MV-4-11 (cell line): ENCODE measurements at places on chromosomes 2 and 18.

- no peak for DNase-seq
Measured at GRCh38 chr2:15149063-15149462, 412.1 kb downstream of the NBAS start.

DNA sequence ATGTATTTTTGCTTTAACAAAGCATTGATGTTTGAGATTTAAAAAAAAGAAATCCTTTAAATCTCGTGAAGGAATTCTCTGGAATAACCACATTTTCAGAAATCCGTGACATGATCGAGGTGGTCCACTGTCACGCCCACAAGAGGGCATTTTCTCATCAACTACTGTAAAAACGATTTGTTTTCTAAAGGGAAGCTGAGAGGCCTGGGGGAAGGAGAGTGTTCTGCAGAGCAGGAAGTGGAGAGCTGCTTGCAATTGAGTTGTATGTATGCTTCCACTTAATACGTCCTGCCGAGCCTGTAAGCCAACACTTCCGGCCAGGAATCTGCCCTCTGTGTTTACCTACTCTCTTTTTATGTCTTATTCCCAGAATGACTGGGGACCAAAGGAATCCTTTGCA is 19.4 kb downstream of the KLHL29 start:
- DNase-seq = peak; percentile 77

GRCh38 chr2:37350034-37350433 is 5.6 kb downstream of the QPCT start:
- DNase-seq = peak; percentile 14

- no peak for DNase-seq
Measured at GRCh38 chr18:53553030-53553429, 671.4 kb downstream of the MBD2 start.

DNA sequence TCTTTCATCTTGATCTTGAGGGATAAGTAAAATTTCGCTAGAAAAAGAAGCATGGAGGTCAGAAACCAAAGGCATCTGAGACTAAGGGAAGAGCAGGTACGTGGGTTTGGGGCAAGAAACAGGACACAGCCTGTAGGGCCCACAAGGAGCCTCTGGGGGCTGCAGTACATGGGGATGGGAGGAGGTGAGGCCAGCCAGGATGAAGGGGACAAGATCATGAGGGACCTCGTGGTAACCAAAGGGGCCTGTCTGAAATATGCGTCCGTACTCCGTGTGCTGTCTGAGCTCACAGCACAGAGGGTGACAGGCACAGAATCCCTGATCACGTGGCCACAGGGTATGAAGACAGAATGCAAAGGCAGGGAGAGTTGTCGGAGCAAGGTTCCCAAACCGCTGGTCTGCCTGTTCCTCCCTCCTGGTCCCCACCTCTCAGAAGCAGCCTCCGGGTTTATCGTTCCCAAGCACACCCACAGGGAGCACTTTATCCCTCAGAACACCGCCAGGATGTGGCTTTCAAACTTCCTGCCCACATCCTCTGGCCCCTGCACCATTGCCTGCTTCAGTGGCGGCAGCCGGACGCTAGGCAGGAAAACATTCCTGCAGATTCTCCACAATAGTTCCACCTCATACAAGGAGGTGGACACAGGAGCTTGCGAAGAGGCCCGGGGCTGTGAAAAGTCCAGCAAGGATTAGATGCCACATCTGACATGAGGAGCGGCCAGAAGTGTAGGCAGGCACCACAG is 12.0 kb downstream of the TMEM163 start:
- DNase-seq = no peak

DNA sequence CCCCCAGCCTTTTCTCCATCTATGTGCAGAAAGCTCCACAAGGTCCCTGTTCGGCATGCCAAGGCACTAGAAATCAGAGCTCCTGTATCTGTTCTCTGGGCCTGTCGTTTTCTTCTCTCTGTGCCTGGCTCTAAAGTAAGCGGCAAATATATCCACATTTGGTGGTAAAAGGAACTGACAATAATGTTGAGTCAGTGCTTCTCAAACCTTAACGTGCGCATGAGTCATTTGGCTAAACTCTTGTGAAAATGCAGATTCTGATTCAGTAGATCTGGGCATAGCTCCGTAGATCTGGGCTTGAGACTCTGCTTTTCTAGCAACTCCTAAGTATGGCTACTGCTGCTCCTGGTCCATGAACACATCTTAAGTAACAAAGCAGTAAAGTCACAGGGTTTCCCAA is 16.5 kb upstream of the ACSL3 start:
- peak; percentile 86 for DNase-seq

GRCh38 chr2:205311201-205311600 is 371.1 kb upstream of the NRP2 start:
- DNase-seq = no peak

DNA sequence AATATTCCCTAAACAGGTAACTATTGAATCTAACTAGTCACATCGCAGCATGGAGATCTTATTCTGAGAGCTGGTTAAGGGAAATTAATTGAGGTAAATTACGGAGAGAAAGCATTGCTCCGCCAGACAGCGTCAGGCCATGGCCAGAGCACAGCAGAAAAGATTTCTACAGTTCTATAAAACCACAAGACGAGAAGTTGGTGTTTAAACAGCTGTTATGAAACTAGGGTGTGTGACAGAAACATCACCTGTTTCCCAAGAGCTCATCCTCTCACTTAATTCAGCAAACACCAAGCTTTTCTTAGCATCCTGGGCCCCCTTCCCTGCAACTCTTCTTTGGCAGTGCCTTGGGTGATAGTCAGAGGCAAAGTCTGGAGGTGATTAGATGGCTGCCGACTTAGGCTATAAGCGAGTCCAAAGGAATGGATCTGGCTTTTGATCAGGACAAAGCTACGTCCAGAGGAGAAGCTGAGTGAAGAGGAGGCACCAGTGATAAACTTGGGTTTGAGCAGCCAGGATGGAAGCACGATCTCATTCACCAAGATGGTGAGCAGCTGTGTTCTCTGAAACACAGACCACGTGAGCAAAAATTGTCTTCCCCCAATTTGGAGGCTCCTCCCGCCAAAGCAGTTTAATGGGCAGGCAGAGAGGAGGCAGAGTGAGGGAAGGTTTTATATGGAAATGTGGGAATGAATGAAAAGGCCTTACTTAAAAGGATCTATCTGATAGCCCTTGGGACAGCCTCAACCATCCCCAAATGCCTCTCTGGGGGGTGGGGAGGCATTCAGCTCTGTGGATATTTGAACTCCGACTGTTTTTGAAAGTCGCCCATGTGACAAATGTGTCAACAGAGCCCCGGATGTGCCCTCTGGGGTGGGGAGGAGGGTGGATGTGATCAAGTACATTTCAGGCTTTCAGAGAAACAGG is 57.8 kb downstream of the PKDCC start:
- peak; percentile 77 for DNase-seq

GRCh38 chr2:56014046-56014730 is 90.6 kb upstream of the EFEMP1 start:
- peak; percentile 47 for DNase-seq

DNA sequence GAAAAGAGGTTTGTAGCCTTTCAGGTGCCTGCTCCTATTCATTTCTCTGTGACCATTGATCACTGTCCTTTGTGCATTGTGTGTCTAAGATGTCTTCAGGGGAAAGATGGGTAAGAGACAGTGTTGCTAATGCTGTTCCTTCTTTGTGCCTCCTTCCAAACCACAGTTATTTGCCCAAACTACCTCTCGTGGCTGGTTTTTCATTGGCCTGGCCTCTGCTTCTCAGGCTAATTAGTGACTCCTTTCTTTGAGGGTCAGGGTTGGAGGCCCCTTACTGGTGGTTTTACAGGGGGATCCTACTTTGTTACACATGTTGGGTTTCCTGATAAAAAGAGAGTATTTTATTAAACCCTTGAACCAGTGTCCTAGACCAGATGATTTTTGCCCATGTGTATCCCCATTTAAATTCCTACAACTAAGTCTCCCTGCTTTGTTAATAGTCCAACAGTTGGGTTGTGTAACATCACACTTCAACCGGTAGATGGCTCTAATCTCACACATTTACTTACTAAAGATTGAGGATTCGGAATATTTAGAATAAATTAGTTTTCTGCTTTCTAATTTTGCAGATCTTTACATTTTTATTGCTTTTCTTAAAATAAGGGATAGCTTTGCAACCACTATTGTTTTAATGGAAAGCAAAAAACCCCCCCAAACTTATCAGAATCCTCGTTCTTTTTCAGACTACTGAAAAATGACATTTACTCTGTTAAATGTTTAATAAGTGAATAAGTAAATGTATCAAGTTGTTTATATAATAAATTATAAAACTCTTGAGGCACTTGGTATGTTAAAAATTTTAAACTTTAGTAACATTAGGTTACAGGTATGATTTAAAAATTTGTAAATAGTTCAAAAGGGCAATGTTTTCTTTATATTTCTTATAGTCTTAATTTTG is 2.4 kb downstream of the MARS2 start:
- DNase-seq = peak; percentile 31

- DNase-seq = no peak
Measured at GRCh38 chr18:52287151-52287550, 52.8 kb upstream of the DCC start.

- no peak for DNase-seq
Measured at GRCh38 chr2:50476174-50476573, 555.8 kb downstream of the NRXN1 start.

DNA sequence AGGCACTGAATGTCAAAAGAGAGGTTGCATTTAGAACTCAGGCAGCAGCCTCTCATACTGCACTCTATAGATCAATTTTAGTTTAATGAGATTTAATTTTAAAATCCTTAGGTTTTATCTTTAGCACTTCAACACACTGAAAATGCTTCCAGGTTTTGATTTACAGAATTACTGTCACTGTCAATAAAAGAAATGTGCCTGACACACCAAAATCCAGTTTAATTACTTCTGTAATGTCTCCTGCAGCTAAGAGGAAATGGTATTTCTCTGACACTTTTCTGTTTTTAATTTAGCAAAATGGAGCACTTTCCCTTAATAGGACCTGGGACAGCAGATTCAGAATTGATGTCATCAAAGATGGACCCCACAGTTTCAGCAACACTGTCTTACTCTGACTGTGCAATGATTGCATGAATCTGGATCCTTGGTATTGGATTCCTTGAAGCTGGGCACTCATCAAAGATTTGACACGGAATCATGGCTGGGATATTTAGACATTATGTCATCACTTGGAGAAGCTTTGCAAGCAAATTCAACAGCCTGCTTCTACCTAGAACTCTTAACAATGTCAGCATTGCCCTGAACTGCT is 576.5 kb downstream of the NRXN1 start:
- no peak for DNase-seq

GRCh38 chr2:38620282-38620977 is 17.7 kb upstream of the HNRNPLL start:
- DNase-seq = no peak

DNA sequence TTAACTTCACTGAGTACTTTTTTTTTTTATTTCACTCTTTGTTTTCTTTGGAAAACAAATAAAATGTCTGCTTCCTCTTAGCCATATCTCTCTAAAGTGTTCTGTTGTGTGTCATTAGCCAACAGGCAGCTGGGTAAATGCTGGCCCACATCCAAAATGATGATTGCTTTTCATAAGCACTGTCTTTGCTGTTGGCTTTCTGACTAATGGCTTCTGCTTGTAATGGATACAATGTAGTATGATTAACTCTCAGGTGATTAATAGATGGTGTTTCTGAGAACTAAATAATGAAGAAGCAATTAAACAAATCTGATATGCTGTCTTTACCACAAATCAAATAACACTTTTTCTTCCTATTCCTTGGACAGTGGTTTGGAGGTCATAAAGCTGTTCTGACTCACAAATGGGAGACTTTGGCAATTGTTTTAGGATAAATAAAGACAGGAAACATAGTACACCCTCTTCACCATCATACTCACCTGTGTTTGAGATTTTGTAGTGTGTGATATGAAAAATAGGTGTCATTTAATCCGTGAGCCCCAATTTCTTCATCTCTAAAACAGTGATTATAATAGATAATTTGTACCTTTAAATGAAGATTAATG is 888.4 kb downstream of the TSN start:
- no peak for DNase-seq

- no peak for DNase-seq
Measured at GRCh38 chr2:11499081-11499743, 33.3 kb upstream of the E2F6 start.

DNA sequence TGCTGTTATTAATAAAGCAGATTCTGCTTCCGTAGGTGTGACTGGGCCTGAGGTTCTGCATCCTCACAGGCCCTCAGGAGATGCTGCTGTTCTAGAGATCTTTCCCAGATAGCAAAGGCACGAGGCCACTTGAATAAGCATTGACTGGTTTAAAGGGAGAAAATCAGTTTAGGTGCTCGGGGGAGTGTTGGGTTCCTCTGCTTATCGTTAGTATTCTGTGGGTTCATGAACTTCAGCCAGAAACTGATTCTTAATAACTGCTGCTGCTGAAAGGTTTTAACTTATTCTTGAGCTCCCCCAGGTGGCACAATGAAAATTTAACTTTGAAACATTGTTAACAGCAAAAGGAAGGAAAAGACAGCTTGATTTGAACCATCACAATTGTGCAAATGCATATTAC is 56.9 kb downstream of the ITGA6 start:
- peak; percentile 11 for DNase-seq

GRCh38 chr2:42813763-42814162 is 21.4 kb upstream of the HAAO start:
- peak; percentile 91 for DNase-seq

GRCh38 chr2:10905006-10905861 is 6.5 kb upstream of the KCNF1 start:
- no peak for DNase-seq

DNA sequence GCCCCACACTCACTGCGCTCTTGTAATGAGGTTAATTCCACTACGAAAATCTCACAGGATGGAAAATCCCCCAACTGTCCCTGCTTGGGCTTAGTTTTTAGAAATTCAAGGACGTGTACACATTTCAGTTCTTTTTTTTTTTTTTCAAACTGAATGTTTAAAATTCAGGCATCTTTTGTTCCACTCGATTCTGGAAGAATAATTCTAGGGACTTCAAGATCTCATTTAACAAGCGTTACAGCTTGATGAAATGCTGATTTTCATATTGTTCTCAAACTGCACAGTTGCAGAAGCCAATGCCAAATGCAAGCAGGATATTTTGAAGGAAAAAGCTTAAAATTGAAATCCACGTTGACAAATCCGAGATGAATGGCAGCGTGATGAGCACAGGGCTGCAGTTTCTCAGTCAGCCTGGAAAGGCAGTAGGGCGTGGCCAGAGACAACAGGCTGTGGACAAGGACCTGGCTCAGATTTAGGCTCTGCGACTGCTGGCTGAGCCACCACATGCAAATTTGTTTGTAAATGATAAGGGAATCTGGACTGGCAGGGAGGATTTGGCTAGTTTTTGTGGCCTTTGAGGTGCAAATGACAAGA is 128.1 kb upstream of the MYCN start:
- DNase-seq = no peak

DNA sequence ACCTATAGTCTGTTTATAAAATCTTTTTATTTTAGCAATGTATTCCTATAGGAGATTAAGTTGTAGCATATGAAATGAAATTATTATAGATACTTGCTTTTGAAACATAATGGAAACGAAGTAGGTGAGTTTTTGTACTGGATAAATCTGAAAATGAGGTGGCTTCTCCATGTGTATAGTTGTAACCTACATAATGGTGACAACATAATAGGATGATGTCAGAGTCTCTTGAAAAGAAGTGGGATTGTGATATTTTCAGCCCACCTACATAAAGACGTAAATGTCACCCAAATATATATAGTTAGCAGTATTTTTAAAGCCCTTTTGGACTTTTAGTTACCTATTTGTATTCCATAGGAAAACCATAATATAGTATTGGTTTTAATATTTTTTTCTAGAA is 34.8 kb downstream of the FAM171B start:
- no peak for DNase-seq
